GM19239 (cell line): ENCODE measurements at places on chromosomes 11 and 22.

DNA sequence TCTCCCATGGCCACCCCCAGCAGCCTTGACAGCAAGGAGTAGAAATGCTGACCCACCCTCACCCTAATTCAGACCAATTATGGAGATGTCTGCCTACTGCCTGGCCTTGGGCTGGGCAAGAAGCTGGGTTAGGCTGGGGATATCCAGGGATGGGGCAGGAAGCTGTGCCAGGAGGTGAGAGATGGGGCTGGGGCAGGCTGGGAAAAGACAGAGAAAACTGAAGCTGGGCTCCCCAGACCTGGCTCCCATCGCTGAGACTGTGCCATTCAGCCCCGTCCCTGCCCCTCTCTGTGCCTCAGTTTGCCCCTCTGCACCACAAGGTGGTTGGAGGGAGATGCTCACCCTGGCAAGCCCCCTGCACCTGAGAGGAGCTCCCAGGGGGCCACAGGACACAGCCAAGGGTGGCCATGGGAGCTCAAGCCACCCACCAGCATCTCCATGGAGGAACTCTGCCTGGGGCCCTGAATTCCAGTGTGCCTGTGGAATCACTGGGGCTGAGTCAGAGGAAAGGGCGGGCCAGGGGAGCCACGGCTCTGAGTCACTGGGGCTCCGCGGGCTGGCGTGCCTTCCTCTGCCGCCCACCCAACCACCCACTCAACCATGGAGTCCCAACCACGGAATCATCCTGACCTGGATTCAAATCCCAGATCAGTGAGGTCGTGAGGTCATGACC lies 6.0 kb upstream of the CARD10 start:
- no peak for DNase-seq

- no peak for DNase-seq
These were observed 161.1 kb downstream of the BBOX1 start for GRCh38 chr11:27201454-27202302.

- DNase-seq, result no peak
These were observed 4.6 kb upstream of the CDC42BPG start for GRCh38 chr11:64848826-64849597.

DNA sequence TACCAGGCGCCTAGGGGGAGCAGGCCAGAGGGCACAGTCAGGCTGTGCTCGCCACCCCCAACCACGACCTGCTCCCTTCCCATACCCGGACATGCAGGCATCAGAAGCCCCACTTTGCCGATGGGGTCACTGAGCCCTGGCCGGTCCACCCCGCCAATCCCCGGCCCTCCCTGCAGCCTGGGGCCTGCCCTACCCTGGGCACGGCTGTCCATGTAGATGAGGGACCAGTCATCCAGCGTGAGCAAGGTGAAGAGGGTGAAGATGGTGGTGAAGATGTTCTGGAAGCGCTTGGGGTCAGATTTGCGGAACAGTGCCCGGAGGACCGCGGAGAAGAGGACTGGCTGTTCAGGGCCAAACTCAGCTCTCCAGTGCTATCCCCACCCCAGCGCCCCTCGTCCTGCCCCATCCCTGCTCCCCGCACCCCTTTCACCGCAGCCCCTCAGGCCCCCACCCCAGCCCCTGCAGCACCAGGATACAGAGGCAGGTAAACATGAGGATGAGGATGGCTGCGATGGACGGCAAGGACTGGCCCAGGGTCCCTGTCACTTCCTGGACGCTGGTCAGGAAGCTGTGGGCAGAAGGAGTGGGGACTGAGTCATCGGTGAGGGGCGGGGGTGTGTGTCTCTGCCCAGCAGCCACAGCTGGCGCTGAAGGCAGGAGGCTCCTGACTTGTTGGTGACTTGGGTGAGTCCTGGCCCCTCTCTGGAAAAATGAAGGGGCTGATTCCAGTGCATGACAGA lies 5.5 kb downstream of the CATSPER1 start:
- DNase-seq, result no peak

GRCh38 chr11:64349025-64349387 lies 9.0 kb downstream of the CCDC88B start:
- DNase-seq, result no peak
